ENCODE measurements at places on chromosomes 7 and 10.

DNA sequence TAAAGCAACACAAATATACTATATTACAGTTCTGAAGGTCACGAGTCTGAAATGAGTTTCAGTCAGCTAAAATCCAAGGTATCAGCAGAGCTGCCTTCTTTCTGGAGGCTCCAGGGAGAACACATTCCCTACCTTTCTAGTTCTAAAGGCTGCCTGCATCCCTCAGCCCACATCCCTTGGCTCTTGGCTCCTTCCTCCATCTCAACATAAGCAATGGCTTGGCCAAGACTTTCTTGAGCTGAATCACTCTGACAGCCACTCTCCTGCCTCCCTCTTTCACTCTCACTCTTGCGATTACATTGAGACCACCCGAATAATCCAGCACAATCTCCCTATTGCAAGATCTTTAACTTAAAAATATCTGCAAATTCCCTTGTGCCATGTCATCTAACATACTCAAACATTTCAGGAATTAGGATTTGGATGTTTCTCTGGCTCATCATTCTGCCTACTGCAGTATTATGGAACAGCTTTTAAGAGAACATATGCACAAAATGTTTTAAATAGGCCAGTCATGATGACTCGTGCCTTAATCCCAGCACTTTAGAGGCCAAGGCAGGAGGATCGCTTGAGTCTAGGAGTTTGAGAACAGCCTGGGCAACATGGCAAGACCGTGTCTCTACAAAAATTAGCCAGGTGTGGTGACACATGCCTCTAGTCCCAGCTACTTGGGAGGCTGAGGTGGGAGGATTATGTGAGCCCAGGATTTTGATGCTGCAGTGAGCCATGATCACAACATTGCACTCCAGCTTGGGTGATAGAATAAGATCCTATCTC lies 144.2 kb upstream of the VSTM2A start:
- no peak for DNase-seq

GRCh38 chr7:78395298-78396036 lies 596.9 kb downstream of the PHTF2 start:
- no peak for DNase-seq

DNA sequence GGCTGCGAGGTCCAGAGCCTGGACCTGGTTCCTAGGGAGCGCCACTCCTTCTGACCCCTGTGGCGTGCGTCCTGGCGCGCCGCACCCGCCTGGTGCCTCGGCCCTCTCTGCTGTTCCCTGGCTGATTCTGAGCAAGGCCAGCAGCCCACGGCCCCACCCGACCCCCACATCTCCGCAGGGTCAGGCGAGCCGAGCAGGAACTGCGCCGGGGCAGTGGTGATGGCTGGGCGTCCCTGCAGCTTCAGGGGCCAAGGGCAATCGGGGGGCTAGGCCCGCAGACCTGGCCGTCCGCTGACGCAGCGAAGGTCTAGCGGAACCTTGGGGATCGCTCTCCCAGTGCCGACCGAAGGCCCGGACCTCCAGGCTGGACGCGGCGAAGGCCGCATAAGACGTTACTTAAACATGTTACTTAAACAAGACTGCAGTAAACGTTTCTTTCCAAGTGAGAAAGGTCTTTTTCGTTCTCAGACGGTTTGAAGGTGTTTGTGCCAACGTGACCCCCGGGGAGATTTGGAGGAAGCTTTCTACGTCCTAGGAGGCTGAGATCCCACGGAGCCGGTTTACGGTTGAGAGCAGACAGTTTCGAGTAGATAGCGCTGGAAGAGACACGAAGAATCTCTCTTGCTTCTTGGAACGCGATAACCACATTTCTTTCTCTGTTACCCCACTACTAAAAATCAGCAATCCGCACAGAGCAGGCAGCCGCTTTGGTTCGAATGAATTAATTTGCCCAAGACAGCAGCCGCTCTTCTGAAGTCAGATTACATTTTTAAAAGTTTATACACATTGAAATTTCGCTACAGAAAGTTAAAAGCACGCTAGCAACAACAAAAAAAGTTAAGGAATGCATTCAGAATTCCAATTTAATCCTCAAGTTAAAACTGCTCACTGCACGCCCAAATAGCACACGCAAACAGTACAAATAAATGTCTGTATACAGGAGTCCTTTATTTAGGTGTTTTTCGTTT lies 4.9 kb upstream of the NKX2-3 start:
- no peak for DNase-seq

GRCh38 chr10:110373059-110373458 lies 68.3 kb upstream of the SMNDC1 start:
- no peak for DNase-seq

- no peak for DNase-seq
Measured at GRCh38 chr10:51765284-51765971, 66.0 kb upstream of the CSTF2T start.

DNA sequence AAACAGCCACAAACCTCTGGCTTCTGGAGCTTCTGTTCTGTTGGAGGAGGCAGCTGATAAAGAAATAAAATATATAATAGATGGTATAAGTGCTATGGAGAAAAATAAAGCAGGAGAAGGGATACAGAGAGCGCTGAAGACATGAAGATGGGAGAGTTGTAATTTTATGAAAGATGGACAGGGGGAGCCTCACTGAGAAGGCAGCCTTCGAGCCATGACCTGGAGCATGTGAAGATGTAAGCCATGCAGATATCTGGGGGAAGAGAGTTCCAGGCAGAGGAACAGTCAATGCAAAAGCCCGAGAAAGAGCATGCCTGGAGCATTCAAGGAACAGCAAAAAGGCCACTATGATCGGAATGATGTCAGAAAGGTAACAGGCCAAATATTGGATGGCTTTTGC lies 187.5 kb downstream of the KIAA1217 start:
- no peak for DNase-seq

- DNase-seq = no peak
Measured at GRCh38 chr10:49001870-49002672, 62.4 kb upstream of the LRRC18 start.

DNA sequence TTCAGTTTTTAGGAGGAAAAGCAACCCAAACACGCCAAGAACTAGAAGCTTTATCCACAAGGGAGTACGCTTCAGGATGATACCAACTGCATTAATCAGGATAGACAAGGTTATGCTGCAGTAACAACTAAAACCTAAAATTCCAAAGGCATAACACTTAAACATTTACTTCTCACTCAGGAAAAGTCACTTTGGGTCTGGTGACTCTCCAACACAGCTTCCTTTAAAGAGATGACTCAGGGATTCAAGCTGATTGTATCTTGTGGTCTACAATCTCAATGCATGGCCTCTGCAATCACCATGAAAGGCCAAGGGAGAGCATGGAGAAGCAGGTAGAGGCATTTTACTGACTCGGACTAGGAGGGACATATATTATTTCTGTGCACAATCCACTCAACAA lies 315.8 kb downstream of the KCNMA1 start:
- DNase-seq = no peak

GRCh38 chr7:30750683-30751650 lies 968 bp upstream of the INMT start:
- DNase-seq = peak; percentile 88

GRCh38 chr10:31855033-31855432 lies 73.6 kb downstream of the ARHGAP12 start:
- DNase-seq = no peak

DNA sequence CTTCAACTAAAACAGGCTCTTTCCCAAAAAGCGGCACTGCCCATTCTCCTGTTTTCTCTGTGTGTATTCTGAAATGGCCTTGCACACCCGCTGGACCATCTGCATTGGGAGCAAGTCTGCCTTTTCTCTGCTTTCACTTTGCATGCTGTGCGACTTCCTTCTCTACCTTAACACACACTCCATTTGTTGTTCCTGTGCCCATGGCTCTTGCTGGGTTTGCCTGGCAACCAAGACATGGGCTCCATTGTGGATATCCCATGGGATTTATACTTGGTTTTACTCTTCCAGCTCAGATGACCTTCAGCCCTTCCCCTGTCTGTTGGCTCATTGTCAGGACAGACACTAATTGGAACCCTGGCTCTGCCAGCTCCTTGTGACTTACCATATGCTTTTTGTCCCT lies 465.3 kb downstream of the REEP3 start:
- no peak for DNase-seq

DNA sequence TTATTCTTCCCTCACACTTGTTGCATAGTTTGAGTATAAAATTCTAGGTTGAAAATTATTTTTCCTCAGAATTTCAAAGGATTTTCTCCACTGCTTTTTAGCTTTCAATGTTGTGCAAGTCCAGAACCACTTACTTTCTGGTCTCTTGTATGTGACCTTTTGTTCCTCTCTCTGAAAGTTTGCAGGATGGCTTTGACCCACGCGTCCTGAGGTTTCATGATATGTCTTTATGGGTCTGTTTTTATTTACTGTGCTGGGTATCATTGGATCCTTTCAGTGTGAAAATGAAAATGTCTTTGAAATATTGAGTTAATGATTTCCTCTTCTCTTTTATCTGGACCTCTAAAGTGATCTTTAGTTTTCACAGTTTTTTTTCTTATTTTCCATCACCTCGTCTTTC lies 38.5 kb downstream of the C1GALT1 start:
- no peak for DNase-seq

GRCh38 chr7:71077743-71078476 lies 54.0 kb upstream of the GALNT17 start:
- no peak for DNase-seq

DNA sequence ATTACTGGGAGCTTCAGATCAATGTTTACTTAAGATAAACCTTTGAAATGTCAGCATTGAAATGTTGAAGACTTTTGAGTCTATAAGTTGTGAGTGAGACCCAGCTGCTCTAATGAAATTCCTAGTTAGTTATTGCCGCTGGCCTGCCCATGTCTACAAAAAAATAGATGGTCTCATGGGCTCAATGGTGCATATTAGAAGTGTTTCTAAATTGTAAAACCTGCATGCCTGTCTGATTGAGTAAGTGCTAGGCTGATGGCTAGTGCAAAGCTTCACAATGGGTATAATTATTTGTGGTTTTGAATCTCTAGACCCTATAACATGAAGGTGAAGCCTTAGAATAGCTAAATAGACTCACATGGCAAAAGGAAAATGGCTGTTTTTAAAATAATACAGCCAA lies 234.5 kb downstream of the SORCS3 start:
- no peak for DNase-seq

DNA sequence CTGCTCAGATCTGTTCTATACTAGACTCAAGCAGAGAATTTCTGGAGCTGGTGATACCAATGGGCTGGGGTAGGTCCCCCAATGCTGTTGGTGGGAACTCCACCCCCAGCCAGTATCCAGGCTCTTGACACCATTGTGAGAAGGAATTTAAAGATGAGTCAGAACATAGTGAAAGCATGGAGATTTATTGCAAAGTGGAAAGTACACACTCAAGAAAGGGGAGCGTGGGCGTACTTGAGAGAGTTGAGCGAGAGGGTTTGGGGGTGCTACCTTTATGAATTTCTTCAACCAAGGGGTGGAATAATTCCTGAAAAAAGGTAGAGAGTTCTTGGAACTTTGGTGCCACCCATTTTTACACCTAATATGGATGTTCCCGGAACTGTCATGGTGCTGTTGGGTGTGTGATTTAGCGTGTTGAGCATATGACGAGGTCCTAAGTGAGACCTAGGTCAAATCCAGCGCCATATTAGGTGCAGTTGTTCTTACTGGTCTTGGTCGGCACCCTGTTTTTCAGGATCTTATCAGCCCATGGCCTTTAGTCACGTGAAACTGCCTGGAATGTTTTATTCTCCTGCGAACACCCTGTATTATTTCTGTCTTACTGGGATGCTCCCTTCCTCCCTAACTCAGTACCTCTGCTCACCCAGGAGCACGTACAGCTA lies 122.0 kb upstream of the AHR start:
- no peak for DNase-seq

- DNase-seq = no peak
Measured at GRCh38 chr10:129833468-129833950, 130.6 kb downstream of the EBF3 start.

GRCh38 chr7:20193242-20193777 lies 23.9 kb downstream of the MACC1 start:
- no peak for DNase-seq

DNA sequence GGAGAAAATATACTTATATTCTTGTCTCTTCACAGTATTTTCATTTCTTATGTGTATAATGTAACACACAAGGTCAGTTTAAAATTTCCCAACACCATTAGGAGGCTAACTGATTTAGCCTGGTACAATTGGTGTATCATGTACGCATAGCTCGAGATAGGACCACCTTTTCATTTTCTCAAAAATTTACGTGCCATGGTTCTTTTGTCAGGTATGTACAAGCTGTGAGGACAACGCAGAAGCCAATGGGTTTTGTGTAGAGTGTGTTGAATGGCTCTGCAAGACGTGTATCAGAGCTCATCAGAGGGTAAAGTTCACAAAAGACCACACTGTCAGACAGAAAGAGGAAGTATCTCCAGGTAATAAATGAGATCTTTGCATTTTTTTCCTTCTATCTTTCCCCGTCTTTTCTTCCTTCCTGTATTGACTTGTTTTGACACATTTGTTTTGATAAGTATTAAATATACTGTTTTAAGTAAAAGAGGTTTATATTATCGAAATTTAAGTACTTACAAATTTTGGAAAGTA lies 55.0 kb downstream of the TRIM24 start:
- no peak for DNase-seq

- DNase-seq = no peak
Measured at GRCh38 chr7:158561659-158562058, 26.0 kb downstream of the PTPRN2 start.

DNA sequence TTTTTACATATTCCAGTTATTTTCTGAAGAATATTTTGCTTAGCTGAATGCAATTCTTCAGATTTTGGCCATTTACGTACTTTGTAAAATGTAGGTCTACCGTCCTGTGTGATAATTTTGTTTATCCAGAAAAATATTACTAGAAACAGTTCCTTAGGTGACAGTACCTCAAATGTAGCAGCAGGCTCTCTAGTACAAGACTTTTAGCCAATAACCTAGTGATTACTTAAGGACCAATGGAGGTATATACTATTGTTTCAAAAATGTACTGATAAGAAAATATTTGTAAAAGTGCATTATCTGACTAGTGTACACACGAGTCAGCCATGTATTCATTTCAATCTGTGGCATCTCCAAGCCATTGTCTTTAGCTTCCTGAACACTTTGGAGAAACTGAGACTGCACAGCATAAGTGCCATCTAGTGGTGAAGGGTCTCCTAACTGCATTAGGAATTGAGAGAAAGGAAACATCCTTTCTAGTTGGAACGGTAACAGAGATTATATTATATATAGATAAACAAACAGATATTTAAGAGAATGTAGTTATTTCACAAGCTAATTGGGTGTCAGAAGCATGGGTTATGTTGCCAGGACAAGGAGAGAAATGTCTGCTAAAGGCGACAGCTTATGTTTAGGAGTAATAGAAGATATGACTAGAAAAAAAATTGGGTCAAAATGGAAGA lies 23.7 kb downstream of the RTKN2 start:
- peak; percentile 55 for DNase-seq

- DNase-seq = no peak
Measured at GRCh38 chr10:3118641-3119091, 51.3 kb downstream of the PFKP start.

GRCh38 chr7:110568932-110569331 lies 522.0 kb upstream of the LRRN3 start:
- no peak for DNase-seq

- DNase-seq = no peak
Measured at GRCh38 chr7:7110706-7111105, 71.6 kb upstream of the C1GALT1 start.

DNA sequence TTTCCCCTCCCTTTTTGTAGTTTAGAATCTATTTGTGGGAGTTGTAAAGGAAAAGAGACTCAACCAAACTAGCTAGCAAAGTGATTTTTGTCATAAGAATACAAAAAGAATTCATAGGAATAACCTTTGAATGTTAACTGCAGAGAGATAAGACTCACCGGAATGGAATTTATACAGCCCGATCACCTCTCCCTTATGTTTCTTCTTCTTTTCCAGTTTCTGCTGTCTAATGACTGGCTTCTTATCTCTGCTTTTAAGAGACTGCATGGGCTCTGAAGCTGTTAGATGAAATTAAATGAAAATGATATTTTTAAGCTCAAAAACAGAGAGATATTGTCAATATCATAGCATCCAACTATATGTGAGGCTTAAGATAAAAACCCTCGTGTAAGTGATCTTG lies 1095.9 kb downstream of the REEP3 start:
- DNase-seq = no peak

Data from astrocyte of the cerebellum (primary cell).